ENCODE measurements at places on chromosomes 16 and 17.

DNA sequence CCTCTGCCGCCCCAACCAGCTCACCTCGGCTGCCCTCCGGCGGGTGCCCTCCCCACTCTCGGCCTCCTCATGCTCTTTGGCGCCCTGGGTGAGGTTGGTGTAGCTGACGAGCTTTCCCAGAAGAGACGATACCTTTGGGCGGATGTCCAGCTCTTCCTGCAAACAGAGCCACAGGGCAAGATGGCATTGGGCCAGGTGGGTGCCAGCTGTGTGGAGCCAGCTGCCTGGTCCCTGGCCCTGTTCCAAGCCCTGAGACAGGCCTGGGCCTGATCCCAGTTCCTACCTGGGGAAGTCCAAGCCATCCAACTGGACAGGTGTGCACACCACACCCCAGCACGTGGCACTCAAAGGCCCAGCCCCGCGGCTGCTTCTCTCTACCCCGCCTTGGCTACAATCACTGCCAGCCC, 6.9 kb downstream of the SLC12A4 start:
- no peak for DNase-seq

DNA sequence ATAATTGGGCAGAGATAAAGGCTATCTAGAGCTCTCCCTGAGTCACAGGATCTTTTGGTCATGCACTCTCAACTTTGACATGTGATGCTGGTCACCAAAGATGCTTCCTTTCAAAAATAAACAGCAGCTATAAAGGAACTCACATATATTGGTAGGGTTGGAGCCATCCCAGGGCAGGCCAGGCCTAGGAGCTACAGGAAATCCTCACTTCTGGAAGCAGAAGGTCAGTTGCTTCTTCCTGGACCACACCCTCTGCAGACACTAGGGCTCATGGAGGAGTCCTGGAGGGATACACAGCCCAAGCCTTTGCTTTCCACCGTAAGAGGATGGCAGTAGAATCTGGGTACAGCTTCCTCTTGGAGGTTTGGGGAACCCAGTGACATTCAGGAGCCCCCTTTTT, 24.6 kb downstream of the SOST start:
- no peak for DNase-seq

DNA sequence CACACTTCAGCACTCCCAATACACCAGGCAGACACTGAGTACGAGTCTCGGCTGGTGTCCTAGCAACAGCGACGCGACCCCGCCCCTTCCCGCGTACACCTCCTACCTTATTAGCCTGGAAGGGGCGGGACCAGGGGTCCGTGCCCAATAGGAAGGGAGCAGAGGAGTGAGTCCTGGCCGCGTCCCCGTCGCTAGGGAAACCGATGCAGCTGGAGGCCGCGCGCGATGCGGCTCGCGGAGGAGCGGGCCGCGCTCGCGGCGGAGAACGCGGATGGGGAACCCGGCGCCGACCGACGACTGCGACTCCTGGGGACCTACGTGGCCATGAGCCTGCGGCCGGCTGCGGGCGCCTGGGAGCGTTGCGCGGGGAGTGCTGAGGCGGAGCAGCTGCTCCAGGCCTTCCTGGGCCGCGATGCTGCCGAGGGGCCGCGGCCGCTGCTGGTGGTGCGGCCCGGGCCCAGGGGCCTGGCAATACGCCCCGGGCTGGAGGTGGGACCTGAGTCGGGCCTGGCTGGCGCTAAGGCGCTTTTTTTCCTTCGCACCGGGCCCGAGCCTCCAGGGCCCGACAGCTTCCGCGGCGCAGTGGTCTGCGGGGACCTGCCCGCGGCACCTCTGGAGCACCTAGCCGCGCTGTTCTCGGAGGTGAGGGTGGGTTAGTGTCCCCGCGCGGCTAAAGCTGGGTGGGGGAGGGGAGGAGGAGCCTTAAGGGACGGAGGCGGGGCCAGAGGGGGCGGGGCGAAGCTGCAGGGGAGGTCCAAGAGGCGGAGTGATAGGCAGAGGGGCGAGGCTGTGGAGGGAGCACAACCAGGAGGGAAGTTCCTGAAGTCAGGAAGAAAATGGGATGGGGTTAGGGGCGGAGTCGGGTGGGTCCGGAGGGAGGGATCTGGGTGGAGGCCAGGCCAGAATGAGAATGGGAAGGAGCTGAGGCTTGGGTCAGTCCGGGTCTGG, at the start of gene DNAH9:
TSS of gene DNAH9 (plus strand) at position 197 of the 948 bp plus-strand sequence. CDS start at position 226, 29 bp downstream.
- DNase-seq = no peak

DNA sequence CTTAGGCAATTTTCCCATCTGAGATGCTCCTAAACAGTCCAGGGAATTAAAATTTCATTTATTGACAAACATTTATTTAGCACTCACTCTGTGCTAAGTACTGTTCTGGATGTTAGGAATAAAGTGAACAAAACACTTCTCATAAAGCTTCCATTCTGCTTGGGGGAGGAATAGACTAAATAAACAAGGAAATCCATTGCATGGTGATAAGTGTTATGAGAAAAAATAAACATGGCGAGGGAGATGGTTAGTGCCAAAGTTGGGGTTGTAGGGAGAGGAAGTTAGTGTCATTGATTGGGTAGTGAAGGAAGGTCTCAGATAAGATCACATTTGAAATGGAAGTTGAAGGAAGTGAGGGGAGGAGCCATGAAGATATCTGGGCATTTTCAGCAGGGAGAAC, 72.2 kb upstream of the CES5A start:
- no peak for DNase-seq

DNA sequence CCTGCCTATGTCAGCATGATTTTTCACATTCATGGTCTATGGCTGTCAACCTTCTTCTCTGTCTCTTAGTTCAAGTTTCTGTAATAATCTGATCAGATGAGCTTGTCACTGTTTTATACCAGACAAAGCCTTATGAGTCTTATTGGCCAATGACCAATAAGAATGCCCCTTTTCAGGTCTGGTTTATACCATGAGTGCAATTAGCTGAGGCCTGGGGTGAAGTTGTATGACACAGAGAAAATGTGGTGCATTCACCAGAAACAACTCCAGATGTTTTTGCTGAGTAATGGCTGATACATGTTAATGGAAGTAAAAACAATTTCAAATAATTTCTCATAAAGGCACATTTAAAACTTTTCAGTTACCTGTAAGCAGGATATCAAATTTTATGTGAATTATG, 218.6 kb upstream of the CDH8 start:
- DNase-seq = no peak

DNA sequence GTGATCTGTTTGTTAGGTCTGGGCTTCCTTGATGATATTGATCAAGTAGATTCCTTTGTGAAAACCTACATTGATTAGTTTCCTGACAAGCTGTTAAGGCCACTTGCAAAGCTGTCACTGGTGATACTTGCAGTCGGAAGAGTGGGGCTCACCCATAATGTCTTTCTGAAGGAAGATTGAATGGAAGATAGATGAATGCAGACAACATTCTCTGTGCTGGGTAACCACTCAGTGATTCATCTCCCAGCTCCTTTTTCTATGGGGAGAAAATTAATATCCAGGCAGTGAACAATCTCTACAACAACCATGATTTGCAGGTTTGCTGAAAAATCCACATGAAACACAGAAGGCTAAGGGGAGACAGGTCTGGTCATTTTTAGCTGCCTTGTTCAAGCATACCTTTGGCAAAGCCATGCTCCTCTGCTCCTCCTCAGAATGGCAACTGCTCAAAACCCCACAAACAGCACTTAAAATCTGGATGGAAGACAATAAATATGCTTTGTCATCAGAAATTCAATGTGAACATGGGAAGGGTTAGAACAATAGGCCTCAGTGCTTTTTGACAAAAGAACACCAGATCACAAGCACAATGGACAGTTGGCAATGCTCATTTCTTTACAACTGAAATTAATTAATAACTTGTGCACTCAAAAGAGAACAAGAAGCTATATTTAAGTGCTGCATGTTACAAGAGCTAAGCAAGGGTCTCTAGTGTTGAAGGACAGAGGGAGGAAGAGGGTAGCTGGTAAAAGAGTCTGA, 495.4 kb downstream of the TOX3 start:
- no peak for DNase-seq
